ENCODE measurements at places on chromosomes 11 and 22.

GRCh38 chr11:102749101-102749722 is 24.5 kb upstream of the MMP8 start:
- no peak for DNase-seq

GRCh38 chr11:60165538-60165937 is 17.3 kb downstream of the MS4A6A start:
- DNase-seq = no peak

DNA sequence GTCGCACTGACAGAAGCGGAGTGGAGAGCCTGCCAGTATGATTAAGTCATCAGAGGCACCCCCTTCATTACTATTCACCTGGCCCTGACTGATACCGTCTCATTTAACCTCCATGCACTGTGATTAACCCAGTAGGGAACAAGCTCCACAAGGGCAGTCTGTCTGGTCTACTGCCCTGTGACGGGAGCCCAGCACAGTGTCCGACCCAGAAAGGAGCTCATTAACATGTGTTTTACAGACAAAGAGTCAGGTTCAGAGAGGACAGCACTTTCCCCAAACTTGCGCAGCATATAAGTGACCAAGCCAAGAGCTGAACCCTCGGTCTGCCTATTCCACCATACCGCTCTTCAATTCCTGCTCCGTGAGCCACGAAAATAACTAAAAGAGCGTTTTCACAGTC is 129.5 kb downstream of the RRAS2 start:
- no peak for DNase-seq

- DNase-seq = no peak
These were observed 72.0 kb upstream of the TNRC6B start for GRCh38 chr22:40105755-40106154.

DNA sequence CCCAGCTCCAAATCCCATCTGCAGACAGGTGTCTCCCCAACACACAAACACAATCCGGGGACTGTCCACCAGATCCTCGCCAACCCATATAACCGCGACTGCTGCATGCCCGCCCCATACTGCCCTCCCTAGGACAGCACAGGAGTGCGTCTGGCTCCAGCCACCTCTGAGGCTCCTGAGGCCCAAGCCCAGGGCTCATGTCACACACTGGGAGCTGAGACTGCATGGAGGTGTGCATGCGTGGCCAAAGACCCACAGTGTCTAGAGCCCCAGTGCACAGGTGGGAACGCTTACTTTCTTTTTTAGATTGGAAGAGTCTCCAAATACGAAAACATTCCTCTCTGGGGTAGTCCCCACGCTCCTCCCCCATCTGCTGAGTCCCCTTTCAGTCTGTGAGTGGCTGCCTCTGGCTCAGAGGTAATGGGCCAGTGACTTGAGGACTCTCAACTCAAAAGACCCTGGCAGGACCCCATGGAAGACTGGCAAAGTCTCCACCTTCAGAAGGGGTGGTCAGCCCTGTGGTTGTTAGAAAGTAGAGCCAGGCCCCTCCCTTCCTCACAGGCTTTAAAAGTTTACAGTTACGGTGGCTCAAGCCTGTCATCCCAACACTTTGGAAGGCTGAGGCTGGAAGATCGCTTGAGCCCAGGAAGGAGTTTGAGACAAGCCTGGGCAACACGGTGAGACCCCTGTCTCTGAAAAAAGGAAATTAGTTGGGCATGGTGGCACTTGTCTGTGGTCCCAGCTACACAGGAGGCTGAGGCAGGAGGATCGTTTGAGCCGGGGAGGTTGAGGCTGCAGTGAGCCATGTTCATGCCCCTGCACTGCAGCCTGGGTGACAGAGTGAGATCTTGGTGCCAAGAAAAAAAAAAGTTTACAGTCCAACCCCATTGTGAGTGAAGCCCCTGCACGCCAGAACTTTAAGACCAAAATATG is 2.3 kb downstream of the CBX7 start:
- DNase-seq = no peak

- no peak for DNase-seq
These were observed 592 bp downstream of the EEF1G start for GRCh38 chr11:62573006-62573591.

DNA sequence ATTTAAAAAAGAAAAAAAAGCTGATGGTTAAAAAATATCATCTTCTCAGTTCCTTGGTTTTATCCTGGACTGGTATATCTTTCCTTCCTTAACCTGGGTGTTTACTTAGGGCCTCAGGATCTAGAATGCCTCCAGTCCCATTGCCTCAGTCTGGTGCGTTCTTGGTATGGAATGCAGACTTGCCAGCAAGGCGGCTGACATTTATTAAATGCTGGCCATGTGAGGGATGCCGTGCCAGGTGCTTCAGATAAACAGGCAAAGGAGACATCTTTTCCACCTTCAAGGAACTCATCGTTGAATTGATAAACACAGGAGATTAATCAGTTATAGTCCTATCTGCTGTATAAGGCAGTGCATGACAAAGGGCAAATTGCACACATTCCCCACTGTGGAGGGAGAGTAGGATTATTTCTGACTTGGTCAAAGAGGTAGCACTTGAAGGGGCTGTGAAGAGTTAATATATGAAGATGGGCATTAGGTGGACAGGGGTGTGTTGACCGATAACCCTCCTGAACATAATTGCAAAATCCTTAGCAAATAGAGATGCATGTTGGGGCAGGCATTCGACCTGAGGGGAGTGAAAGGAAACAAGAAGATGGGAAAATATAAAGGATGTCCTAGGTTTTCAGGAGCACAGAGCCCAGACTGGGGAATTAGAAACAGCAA is 54.4 kb downstream of the ALX4 start:
- DNase-seq = no peak

DNA sequence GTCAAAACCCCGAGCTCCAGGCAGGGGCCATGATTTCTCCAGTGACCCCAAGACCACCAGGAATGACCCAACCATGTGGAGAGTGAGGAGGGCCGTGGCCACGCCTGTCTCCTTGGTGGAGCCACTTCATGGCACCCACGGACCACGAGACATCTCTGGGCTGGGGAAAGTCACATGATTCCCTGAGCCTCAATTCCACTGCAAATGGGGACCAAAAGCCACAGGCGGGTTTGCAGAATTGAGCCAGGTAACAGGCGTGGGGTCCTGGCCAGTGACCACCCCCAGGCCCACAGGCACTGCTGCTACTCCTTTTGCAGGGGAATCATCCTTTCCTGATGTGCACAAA is 178.9 kb downstream of the CTTN start:
- DNase-seq = no peak

- no peak for DNase-seq
These were observed 14.2 kb downstream of the CD3E start for GRCh38 chr11:118318581-118319336.
